ENCODE measurements at places on chromosomes 7 and 10. TPM values are rescaled to one million over a fixed set of nuclear protein-coding genes. Genes with fewer than 3 reads are reported as not detected.

The SEMA3E gene
- 5.9 TPM for total RNA-seq

The FBXL13 gene
- total RNA-seq: not detected

The GIMAP4 gene
- total RNA-seq: not detected

The CCDC136 gene
- 9.8 TPM for total RNA-seq

The ZNF804B gene
- not detected for total RNA-seq

The SPDYE2B gene
- total RNA-seq: not detected

The CALML3 gene
- not detected for total RNA-seq

The ASAH2 gene
- 14.0 TPM for total RNA-seq

The CUZD1 gene
- total RNA-seq: 0.40 TPM

The TMEM209 gene
- 17.7 TPM for total RNA-seq

The SAMD9 gene
- 3.0 TPM for total RNA-seq

The CC2D2B gene
- total RNA-seq: not detected

The FAM25G gene
- total RNA-seq: not detected

The ZNF365 gene
- 20.2 TPM for total RNA-seq

The POM121L12 gene
- total RNA-seq: not detected

The MEIG1 gene
- not detected for total RNA-seq

The C10orf67 gene
- total RNA-seq: 0.15 TPM

The NUTM2E gene
- total RNA-seq: not detected

The TMEM60 gene
- total RNA-seq: 6.9 TPM

The TYW1B gene
- total RNA-seq: 3.7 TPM

The GIMAP5 gene
- total RNA-seq: not detected

The BAIAP2L1 gene
- total RNA-seq: 30.5 TPM

The OR6V1 gene
- total RNA-seq: not detected
